ENCODE measurements at places on chromosomes 4 and X.

DNA sequence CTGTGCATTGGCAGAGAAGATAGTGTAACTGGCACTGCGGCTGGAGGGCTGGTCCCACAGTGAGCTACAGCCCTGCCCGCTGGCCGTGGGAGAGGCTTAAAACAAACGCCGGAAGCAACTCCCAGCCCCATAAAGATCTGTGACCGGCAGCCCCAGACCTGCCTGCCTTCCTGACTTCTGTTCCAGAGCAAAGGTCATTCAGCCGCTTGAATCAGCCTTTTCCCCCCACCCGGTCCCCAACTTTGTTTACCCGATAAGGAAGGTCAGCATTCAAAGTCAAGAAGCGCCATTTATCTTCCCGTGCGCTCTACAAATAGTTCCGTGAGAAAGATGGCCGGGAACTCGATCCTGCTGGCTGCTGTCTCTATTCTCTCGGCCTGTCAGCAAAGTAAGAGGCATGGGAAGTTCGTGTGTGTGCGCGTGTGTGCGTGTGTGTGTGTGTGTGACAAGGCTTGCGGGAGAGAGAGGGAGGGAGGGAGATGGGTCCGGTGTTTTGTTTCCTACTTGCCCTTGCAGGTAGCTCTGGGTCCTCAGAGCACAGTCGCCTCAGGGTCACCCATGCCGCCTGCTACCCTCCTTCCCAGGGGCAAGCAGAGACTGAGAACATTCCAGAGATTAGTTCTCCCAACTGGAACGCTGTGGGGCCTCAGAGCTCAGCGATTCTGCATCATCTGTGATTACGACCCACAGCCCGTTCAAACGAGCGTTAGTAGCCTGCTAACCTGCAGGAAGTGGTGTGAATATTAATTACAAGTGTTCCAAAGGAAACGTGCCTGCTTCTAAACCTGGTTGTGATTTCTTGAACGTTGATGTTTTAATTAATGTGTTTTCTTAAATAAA is at the start of gene MGST2:
Gene MGST2 (plus strand): TSS at position 130 of the 840 bp plus-strand sequence. CDS start 201 bp downstream, at position 331.
- no peak for DNase-seq

- no peak for DNase-seq
Observed at GRCh38 chr4:96354036-96354712, 514.3 kb downstream of the PDHA2 start.

DNA sequence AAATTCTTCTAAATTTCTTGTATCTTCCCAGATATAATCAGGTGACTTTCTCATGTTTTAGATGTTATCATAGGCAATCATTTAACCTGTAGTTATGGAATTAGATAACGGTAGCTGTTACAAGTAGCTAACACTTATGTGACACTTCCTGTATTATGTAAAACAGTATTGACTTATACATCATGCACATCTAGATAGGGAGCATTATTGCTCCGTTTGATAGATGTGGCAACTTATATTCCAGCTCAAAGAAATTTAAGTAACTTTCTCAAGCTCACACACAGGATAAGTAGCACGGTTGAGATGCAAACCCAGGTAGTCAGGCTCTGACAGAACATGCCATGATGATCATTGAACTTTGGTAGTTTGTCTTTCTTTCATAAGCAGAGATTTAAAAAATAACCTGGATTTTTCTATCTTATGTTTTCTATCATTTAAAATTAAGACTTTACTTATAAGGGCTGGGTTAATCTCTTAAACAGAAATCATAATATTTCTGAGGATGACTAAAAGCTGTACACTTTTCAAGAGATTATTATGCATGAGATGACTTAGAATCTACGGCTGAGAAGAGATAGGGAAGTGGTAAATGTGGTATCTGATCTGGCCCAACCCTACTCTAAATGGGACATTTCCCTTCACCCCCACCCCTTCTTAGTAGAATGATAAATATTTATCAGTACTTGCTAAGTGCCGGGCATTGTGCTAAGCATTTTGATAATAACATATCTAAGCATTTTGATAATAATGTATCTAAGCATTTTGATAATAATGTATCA is 69.1 kb upstream of the HPGD start:
- no peak for DNase-seq

DNA sequence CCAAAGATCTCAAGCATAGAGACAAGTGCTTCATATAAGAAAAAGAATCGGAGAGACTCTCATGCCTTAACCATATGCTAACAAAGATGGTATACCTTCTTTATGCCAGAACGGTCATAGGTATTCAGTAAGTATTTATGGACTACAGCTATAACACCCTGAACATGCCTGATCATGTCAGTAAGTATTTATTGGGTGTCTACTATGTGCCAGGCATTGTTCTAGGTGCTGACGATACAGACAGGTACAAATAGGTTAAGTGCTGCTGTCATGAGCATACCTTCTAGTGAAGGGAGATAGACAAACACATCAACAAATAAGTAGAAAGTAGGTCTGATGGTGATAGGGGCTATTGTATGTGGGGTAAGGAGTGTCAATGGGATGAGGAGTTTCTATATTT is 9.5 kb upstream of the MID1 start:
- no peak for DNase-seq

GRCh38 chr4:109973529-109973905 is 60.8 kb downstream of the EGF start:
- DNase-seq = no peak

DNA sequence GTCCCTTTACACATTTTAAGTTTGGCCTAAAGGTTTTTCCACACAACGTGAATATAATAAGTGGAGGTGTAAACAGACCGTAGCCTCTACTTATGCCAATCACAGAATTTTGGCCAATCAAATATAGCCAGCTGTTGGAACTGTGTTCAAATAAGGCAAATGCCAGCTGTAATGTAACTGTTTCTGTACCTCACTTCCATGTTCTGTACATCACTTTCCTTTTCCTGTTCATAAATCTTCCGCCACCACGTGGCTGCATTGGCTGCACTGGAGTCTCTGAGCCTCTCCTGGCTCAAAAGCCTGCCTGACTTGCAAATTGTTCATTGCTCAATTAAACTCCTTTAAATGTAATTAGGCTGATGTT is 105.1 kb upstream of the SMIM31 start:
- DNase-seq = no peak

DNA sequence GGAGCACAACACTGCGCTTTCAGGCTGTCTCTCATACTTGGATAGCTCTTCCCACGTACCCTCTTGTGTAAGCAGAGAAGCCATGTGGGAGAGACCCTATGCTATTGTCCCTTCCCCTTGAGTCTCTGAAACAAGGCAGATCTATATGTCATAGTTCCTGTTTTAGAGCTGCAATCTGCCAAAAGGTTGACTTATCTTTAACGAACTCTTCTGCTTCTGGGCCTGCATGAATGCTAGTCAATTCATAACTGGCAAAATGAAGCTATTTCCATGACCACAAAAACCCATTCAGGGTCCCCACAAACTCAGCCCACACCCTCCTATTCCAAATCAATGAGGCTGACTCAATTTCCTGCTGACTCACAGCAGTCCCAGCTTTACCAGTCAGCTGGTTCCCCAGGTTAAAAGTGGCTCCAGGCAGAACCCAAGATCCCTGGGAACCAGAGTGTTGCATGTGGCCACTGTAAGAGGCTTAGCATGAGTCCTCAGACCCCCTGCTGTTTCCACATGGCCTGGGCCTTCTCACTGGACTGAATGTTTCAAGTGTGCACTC is 25.3 kb upstream of the SOD3 start:
- no peak for DNase-seq

DNA sequence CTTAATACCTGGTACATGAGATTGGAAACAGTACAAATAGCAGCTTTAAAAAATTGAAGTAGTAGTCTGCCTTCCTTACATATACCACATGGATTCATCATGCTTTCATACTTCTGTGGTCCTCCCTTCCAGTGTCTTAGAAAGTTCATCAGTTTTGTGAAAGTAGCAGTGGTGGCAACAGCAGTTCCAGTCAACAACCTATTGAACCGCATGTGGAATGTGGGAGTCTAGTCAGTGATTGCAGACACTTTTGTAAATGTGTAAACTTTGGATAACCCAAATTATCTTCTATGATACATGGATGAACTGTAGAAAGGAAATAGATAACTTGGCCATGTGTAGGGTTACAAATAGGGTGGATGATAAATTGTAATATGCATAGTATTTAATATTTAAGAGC is 34.1 kb downstream of the FNIP2 start:
- DNase-seq = no peak

- DNase-seq = no peak
Observed at GRCh38 chrX:153903238-153903980, 1.1 kb upstream of the AVPR2 start.

GRCh38 chrX:40651620-40652223 is 4.4 kb upstream of the CXorf38 start:
- DNase-seq = peak; percentile 1

GRCh38 chr4:184950926-184951325 is 67.4 kb upstream of the HELT start:
- no peak for DNase-seq

DNA sequence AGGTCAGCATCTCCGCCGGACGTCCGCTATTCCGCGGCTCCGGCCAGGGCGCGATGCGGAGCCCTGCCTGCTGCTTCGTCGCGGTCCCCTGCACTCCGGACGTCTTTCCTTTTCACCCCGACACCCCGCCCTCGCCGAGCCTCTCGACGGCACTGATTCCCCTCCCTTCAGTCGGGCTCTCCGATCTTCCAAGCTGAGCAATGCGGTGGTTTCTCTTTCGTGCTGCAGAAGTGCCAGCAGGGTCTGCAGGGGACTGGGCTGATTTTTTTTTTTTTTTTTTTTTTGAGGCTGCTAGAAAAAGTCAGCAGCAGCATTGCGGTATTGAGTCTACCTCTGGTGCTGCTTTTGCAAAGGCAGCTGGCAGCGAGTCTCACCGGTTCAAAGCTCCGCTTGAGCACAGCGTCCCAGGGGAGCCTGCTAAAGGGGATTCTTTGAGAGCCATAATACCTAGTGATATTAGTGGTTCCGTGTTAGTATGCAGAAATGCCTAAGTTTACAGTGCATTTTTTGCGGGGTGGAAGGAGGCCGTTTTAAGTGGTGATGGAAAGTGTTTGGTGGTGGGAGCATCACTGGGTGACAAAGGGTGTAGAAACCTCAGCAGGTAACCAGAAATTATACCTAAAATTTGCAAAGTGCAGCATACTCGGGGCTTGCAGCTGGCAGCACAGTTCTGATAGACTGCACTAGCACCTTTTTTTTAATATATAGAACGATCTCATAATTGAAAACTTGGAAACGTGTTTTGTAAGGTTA is 969 bp downstream of the STIM2 start:
- DNase-seq = no peak

GRCh38 chr4:158209825-158210807 is at the start of gene TMEM144:
TMEM144 (plus strand) TSS chr4:158210486; CDS start chr4:158212668, 2,182 bp downstream.
- DNase-seq = peak; percentile 37

GRCh38 chrX:107537815-107538214 is 88.4 kb downstream of the FRMPD3 start:
- DNase-seq = no peak

GRCh38 chrX:120456973-120457372 is 12.1 kb downstream of the LAMP2 start:
- DNase-seq = no peak

- DNase-seq = no peak
Observed at GRCh38 chrX:154799556-154800348, 5.5 kb downstream of the MPP1 start.

DNA sequence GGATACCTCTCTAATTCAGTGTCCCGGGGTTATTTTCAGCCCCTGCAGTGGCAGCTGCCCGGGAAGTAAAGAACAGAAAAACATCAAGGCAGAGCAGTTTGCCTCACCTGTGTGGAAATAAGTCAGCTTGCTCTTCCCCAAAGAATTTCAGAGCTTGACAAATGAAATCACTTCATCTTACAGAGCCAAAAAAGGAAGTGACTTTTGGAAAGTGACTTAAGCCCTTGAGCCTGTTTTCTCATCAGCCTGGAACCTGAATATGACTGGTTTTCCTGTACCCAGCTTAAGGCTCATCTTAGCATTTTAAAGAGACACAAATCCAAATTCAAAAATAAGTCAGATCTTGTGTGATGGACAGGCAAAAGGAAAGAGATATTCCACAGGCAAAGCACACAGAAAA is 211.6 kb downstream of the RCHY1 start:
- DNase-seq = no peak

GRCh38 chr4:184805462-184806228 is 20.1 kb downstream of the ACSL1 start:
- no peak for DNase-seq

- DNase-seq = no peak
Observed at GRCh38 chrX:57902633-57903032, 7.6 kb downstream of the ZXDA start.

GRCh38 chr4:176645246-176645960 is 147.3 kb downstream of the VEGFC start:
- peak; percentile 63 for DNase-seq

GRCh38 chr4:184647266-184648053 is 1.8 kb downstream of the CASP3 start:
- DNase-seq = no peak

Measured in SK-N-MC (cell line).